ENCODE measurements at places on chromosomes 4 and X.

DNA sequence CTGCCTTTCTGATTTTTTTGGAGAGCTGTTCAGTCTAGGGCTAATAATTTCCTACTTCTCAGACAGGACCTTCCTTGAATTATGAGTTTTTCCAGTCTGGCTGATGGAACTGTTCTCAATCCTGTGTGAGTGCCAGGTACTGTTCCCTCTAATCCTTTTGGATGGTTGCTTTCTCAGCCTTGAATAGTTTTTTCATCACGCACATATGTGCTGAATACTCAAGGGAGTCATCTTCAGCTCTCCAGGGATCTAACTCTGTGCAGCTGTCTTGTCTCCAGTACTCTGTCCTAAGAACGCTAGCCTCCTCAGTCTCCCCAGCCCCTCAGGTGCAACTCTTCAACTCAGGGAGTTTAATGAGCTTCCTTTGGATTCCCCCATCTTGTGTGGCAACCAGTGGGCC lies 93.2 kb downstream of the GASK1B start:
- DNase-seq: no peak

DNA sequence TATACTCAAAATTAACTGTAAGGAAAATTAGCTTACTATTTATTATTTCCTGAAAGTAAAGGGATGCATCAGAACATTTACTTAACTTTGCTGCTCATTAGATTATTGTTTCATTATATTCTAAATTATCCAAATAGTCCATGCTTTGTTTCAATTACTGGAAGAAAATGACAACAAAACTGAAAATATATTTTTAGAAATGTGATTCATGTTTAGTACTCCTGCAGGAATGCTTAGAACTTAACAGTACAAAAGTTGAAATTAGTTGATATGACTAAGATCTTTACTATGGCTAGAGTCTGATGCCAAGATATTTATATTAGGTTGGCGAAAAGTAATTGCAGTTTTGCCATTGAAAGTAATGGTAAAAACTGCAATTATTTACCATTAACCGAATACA lies 660.5 kb upstream of the PABPC4L start:
- DNase-seq: no peak

- no peak for DNase-seq
Measured at GRCh38 chr4:20809812-20810211, 109.6 kb downstream of the PACRGL start.

- DNase-seq: no peak
Measured at GRCh38 chrX:16484338-16484737, 165.6 kb upstream of the S100G start.

GRCh38 chr4:7655511-7656243 lies 220.9 kb upstream of the PSAPL1 start:
- peak; percentile 58 for DNase-seq

- DNase-seq: no peak
Measured at GRCh38 chr4:108327642-108328382, 159.1 kb upstream of the LEF1 start.

DNA sequence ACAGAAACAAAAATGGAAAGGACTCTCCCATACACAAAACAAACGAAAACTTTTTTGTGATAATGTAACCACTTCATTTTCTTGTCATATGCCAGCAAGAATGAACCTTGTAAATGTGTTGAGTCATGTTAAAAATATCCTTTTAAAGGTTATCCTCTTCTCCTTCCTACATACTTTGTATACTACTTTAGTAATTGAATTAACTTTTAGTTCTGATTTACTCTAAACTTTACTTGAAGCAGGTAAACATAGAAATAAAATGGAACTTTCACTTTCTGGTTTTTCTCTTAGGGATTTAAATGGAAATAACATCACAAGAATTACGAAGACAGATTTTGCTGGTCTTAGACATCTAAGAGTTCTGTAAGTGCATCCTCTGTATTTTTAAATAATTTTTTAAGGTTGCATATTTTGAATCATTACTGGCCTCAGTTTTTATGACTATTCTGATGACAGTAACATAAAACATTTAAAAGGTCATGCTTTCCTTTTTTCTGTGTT lies 4.7 kb downstream of the SLIT2 start:
- no peak for DNase-seq

DNA sequence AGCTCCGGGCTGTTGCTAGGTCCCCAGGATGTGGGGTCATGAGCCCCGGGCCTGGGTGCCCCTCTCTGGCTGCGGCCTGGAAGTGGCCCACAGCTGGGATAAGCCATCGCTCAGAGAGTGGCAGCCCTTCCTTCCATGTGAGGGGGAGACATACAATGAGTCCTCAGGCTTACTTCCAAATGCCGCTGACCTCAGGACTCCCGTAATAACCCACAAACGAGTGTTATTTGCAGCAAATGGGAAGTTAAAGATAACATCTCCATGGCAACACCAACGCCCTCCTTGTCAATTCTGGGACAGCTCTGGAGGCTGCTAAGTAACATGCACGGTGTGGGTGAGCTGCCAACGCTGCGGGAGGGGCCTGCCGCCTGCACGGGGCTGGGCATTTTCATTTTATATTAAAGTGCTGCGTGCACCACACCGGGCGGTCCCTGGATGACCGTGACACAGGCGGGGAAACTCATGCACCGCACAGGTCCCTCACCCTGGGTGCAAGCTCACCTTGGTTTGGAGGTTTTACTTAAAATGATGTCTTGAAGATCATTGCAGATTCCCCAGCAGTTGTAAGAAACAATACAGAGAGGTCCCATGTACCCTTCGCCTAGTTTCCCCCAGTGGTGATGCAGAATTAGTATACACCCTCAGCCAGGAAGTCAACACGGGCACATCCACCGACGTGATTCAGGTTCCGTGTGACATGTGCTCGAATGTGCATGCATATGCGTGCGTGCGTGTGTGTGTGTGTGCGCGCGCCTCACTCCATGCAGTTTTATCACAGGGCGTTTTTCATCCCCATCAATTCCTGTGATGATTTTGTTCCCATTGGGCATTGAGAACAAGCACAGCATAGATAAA lies 79.4 kb downstream of the ABLIM2 start:
- DNase-seq: no peak

GRCh38 chrX:44731160-44731559 lies 112.7 kb upstream of the DUSP21 start:
- DNase-seq: no peak

DNA sequence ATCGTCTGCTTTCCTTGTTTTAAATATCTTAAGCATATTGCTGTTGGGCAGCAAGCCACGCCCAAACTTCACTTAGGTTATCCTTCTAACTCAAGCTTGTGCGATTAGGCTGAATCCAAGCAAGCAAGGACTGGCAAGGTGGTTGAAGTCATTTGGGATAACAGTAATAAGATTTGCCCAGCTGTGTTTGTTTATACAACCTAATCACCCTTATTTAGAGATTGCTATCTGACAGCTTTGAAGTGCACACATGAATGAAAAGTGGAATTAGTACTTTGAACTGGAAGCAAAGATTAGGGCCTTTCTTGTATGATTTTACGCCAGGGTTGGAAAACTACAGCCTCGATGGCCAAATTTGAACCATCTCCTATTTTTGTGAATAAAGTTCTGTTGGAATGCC lies 182.1 kb downstream of the ASB9 start:
- DNase-seq: no peak

GRCh38 chr4:72451349-72451748 lies 117.7 kb downstream of the ADAMTS3 start:
- no peak for DNase-seq

DNA sequence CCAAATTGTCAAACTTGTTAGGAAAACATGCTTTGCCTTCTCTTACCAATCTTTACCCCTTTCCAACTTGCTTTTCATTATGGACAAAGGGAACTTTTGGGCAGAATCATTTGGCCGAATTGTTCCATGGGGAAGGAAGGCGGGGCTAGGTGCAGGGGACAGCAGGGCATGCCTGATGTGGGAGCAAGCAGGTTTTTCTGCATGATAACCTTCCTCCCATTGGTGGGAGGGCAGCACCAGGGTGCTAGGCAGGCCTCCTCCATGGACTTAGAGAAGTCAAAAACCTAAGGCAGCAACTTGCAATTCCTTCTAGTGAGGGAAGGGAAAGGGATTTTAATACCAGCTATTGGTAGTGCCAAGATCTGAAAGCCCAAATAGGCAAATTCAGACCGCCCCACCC lies 260.5 kb downstream of the MAPK10 start:
- DNase-seq: no peak

DNA sequence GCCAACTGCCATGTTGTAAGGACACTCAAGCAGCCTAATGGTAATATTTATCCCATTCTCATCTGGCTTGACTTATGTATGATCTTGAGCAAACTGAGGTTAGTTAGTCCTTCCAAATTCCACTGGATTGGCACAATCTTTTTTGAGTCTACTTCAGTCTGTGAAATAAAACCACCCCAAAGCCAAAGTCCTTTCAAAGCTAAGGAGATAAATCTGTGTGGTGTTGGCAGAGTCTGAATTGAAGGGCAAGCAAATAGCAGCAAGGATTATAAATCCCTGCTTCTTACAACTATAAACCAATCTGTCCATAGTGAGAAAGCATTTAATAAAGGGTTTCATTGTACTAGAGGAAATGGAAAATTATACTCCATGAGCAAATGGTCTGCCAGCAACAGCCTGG lies 233.9 kb upstream of the GLRA2 start:
- DNase-seq: no peak

DNA sequence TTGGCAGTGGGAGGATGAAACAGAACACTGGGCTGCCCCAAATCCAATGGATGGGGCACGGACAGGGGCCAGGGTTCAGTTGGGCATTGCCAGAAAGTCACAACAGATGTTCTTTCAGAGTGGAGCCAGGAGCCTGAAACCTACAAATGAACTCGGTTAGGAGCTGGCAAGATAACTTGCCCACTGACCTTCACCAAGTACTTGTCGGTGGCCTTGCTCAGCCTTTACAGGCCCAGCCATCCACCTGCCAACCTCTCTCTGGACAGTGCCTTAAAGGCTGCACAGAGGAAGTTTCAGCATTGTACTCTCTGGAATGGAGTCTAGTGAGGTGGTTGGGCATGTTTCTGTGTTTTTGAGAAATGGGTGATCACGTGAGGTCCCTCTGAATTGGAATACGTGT lies 87.1 kb upstream of the USP9X start:
- DNase-seq: peak; percentile 30

DNA sequence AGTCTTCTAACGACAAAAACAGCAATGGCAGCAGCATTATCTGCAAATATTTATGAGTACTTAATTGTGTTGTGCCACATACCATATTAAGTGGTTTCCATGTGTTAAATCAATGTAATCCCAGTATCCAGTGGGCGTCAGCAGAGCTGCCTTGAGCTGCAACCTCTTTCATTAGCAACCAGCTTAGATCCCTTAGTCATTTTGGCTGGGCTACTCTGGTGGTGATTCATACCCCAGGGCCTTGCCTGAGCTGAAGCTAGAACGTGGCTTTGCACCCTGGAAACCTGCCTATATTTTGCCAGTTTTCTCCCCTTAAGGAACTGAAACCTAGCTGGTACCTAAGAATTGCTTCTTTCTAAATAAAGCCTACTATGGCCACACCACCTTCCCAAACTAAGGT lies 474.3 kb upstream of the FTHL17 start:
- no peak for DNase-seq

DNA sequence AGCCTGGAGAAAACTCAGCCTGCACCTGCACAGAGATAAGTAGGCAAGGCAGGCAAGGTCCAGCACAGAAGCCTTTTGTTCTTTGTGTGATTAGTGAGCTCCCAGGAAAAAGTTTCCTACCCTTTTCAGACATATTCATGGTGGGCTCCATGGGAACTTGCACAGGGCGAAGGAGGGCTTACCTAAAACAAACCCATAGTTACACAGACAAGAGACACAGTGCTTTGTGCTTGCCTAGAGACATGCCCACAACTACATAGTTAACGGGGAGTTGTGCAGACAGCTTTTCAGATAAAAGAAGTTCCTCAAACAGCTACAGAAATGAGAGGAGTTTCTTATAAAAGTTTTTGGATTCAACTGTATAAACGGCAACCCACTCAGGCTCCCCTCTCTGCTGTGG lies 180.5 kb downstream of the GLUD2 start:
- no peak for DNase-seq

DNA sequence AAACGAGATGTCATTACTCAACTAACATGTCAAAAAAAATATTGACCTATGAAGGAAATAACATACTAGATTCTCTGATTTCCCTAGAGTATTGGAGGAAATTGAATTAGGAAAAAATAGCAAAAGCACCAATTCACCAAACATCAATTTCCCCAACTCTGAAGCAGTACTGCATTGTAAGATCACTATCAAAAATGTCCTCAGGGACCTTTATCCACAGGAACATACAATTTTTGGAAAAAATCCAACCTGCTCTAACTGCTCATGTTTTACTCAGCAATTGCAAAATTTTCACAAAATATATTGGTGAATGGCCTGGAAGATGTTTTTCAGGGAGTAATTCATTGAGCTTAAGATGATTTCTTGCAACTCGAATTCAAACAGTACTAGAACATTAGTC lies 239.0 kb upstream of the GIMD1 start:
- DNase-seq: no peak

DNA sequence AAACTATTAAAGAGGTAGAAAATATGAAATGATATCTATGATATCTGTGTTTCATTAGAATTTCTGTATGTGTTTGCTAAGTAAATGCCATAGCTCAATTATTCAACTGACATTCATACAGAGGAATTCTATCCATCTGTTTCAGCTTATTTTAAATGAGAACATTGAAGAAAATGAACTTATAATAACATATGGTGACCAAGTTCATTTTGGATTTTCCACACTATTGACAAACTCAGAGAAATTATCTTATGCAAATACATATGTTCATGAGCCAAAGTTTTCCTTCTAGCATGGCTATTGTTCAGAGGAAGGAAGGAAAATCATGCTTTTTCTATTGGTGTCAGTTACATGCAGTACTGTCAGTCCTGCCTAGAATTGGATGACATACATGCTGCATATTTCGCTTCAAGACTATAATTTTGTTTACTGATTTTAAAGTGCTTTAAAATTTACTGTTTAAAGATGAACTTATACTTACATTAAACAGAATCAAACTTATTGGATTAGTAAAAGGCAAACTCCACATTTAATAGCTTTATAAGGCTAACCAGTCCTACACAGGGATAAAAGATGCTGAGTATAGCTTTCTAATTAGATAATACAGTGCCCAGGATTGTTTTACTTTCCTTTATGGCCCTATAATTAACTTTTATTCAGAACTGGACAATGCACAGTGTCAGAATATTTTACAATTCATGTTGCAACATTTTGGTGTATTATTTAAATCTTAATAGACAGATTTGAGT lies 646.2 kb downstream of the TRAM1L1 start:
- DNase-seq: no peak

DNA sequence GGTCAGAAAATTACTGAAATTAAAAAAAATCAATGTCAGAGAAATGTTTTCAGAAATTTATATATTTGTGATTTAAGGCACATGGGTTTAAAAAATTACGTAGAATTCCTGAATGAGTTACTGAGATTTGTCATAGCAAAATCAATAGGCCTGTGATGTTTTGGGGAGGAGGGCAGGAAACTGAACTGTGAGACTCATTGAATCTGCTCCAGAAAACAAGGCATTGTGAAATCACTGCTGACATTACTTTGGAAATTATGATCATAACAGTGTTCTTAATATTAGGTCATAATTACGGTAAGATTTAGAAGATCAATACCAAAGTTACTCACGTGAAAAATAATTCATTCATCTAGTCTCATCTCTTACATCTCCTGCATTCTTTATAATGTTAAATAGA lies 5.3 kb downstream of the FGF5 start:
- DNase-seq: no peak

All from spleen (tissue), 13 donors.